Activated naive CD4-positive, alpha-beta T cell treated with anti-CD3 and anti-CD28 coated beads, Interleukin-2, amount 10 ng/mL, durations not matched to agents 5 hours and 36 hours (primary cell): ENCODE measurements at places on chromosomes 5 and 9. TPM values are rescaled to one million over a fixed set of nuclear protein-coding genes. Genes with fewer than 3 reads are reported as not detected.

Gene CAPSL
- total RNA-seq = not detected

Gene DRD1
- total RNA-seq = not detected

Gene PRKAA1
- 73.9 TPM for total RNA-seq

Gene CAMK2A
- total RNA-seq = not detected

Gene TMC1
- total RNA-seq = not detected

Gene PHF24
- total RNA-seq = not detected

Gene NOXA1
- total RNA-seq = 1.2 TPM

Gene C5orf34
- 9.6 TPM for total RNA-seq

Gene CCDC180
- total RNA-seq = 3.4 TPM
